ENCODE measurements at places on chromosomes 1 and 21.

DNA sequence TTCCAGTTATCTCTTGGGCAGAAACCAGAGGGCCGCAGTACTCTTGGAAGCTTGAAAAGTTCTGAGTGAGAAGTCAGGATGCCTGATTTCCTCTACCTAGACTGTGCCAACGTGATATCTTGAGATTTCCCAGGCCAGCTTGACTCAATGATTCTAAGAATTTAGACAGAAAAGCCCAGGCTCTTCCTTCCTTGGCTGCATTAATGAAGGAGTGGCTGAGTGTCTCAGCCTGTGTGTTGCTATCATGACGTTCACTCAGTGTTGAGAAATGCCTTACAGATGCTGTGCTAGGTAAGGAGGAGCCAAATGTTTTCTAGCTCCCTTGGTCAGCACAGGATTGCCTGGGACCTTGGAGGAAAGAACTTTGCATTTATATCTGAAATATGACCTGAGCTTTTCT lies 454.1 kb upstream of the USP24 start:
- no peak for DNase-seq

GRCh38 chr1:232952514-232953499 lies 2.4 kb downstream of the NTPCR start:
- DNase-seq: no peak

- no peak for DNase-seq
Measured at GRCh38 chr1:20327467-20327866, 36.8 kb downstream of the VWA5B1 start.

- no peak for DNase-seq
Measured at GRCh38 chr1:165153182-165153581, 203.3 kb downstream of the LMX1A start.

GRCh38 chr1:171585715-171586114 lies 36.3 kb upstream of the MYOCOS start:
- DNase-seq: no peak

- DNase-seq: no peak
Measured at GRCh38 chr21:33325222-33326067, 675 bp downstream of the IFNAR1 start.
